ENCODE measurements at places on chromosomes 5 and 9. TPM values are rescaled to one million over a fixed set of nuclear protein-coding genes. Genes with fewer than 3 reads are reported as not detected.

Gene ADAMTS16
- 0.05 TPM for polyA plus RNA-seq

Gene ANKRD55
- polyA plus RNA-seq, result 6.7 TPM

Gene SPEF2
- polyA plus RNA-seq, result 8.6 TPM

Gene MYOZ3
- polyA plus RNA-seq, result 0.25 TPM

Gene TMEM174
- 0.02 TPM for polyA plus RNA-seq

DNA sequence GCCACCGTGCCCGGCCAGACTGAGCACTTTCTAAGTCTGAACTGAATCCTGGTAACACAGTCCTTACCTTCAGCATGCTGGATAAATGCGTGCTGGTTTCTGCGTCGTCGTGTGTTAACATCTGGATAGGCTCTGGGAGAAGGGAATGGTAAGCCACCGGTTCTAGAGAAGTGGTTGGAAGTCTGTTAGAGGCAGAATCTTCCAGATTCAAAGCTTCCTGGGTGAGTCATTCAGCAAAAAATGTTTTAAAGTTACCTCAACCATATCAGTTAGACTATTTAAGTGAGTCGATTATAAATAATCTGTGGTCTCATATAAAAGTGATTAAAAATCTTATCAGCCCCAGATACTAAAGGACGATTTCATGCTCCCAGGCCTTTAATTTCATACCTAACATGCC is 256.5 kb upstream of the NFIL3 start:
- DNase-seq, result no peak
- no peaks in the 10 kb centered on the region for H3K4me1 ChIP-seq
- no peaks in the 10 kb centered on the region for H3K27me3 ChIP-seq
- H3K4me3 ChIP-seq, result no peak overlapping the region

GRCh38 chr5:146040527-146040926 is 64.8 kb downstream of the PLAC8L1 start:
- H3K4me1 ChIP-seq, result no peaks in the 10 kb centered on the region
- no peak for DNase-seq
- no peak overlapping the region for H3K27ac ChIP-seq
- H3K36me3 ChIP-seq, result no peaks in the 10 kb centered on the region
- H3K27me3 ChIP-seq, result no peaks in the 10 kb centered on the region

DNA sequence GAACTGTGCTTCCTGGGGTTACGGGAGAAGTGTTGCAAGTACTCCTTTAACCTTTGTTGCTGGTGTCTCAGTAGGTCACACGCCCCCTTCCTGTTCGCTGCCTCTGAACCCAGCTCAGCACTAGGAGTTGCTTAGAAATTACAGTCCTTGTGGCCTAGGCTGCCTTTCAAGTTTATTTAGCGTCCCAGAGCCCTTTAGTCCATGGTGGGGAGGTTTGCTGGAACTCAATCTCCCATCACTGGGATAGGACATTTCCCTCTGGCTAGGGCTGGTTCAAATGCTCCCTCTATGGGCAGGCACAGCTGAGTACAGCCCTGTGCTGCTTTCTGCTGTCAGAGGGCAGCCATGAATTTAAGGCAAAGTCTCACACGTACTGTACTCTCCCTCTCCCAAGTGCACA is 4.7 kb downstream of the IFNA8 start:
- no peaks in the 10 kb centered on the region for H3K4me1 ChIP-seq
- peak; percentile 13 for DNase-seq
- H3K27ac ChIP-seq, result no peak overlapping the region

DNA sequence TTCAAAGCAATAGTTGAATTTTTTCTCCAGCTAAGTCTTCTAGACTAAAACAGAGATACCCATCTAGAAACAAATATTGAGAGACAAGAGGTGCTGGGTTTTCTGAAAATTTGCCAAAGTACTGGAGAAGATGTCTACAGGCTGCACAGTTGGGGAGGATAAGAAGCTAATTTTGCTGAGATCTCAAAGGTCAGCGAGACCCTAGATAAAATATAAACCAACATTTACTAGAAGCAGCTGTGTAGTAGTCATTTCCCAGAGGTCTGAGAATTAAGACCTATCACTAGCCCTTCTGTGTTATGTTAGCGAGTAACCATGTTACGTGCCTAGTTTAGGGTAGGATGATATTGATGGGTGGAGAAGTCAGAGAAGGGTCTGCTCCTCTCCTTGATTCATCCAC is 208.5 kb upstream of the TNC start:
- no peak for DNase-seq
- H3K4me1 ChIP-seq, result no peaks in the 10 kb centered on the region
- H3K4me3 ChIP-seq, result no peak overlapping the region
- H3K36me3 ChIP-seq, result no peaks in the 10 kb centered on the region

DNA sequence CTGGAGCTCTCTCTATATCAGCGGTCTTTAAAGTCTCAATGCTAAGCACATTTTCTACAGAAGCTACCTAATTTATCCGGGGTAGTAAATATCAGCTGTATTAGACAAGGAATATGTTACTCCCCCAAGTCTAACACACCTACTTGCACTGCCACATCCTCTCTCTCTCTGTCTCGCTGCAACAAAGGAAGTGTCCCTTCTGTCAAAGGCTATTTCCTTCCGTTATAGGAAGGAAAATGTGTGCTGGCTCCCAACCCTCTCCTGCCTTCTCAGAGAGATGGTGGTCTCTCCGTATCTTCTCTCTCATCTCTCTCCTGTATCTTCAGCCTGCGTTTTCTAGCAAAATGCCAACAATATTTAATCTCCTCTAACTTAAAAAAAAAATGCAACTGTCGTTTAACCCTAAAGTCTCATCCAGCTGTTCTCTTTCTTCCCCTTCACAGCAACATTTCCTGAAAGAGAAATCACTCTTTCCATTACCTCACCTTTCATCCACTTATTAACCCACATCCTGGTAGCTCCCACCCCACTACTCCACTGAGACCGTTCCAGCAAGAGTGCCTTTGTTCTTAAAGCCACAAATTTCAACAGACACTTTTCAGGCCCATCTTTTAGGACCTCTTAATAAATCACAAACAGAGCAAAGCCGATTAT is 2.3 kb downstream of the TTF1 start:
- peaks cover 26% of the 10 kb centered on the region for H3K36me3 ChIP-seq
- peaks cover 30% of the 10 kb centered on the region for H3K4me1 ChIP-seq
- peaks cover 9% of the 10 kb centered on the region for H3K27me3 ChIP-seq
- H3K4me3 ChIP-seq, result peak overlapping the region; percentile 8
- DNase-seq, result no peak
- H3K27ac ChIP-seq, result peak overlapping the region; percentile 82

GRCh38 chr9:71122022-71122275 is 528 bp upstream of the TRPM3 start:
- no peaks in the 10 kb centered on the region for H3K27me3 ChIP-seq
- H3K4me1 ChIP-seq, result no peaks in the 10 kb centered on the region
- no peak overlapping the region for H3K4me3 ChIP-seq
- no peak for DNase-seq
- no peak overlapping the region for H3K27ac ChIP-seq
- no peaks in the 10 kb centered on the region for H3K36me3 ChIP-seq

GRCh38 chr5:669842-670395 is 23.2 kb downstream of the TPPP start:
- peaks cover 17% of the 10 kb centered on the region for H3K4me1 ChIP-seq
- H3K27me3 ChIP-seq, result peaks cover 31% of the 10 kb centered on the region
- no peak overlapping the region for H3K27ac ChIP-seq

DNA sequence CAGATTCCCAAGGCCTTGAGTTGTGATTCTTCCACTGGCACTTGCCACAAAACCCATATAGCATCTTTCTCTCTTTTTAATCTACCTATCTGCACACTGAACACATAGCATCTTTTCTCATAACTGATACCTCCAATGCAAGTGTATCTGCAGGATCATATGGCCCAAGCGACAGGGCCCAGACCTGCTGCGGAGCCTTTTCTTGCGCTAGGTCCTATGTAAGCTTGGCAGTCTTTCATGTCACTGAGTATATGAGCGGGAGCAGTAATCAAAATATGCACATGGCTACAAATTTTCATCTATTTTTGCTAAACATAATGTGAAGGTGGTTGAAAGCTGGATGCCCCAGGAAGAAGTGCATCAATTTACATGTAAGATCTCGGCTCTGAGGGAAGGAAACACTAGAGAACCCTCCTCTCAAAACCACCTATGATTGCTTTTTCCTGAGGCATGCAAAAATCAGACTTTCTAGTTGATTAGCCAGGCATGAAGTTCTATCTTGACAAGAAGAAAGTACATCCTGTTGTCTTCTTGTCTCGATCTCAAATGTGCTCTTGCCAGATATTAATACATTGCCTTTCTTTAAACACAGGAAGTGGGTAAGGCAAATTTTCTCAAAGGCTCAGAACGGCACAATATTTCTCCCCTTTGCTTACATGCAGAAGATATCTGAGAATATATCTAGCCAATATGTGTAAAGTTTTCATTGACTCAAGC is 26.9 kb upstream of the CEMIP2 start:
- H3K27ac ChIP-seq, result peak overlapping the region; percentile 90
- no peaks in the 10 kb centered on the region for H3K27me3 ChIP-seq
- peaks cover 34% of the 10 kb centered on the region for H3K4me1 ChIP-seq
- H3K36me3 ChIP-seq, result no peaks in the 10 kb centered on the region

- H3K36me3 ChIP-seq, result no peaks in the 10 kb centered on the region
- DNase-seq, result no peak
- H3K27me3 ChIP-seq, result no peaks in the 10 kb centered on the region
- peaks cover 4% of the 10 kb centered on the region for H3K4me1 ChIP-seq
- H3K4me3 ChIP-seq, result no peak overlapping the region
These were observed 420.5 kb downstream of the EBF1 start for GRCh38 chr5:158679221-158679641.

Measured in thymus (tissue), 14 donors.